ENCODE measurements at places on chromosomes 5 and 9. TPM values are rescaled to one million over a fixed set of nuclear protein-coding genes. Genes with fewer than 3 reads are reported as not detected.
A peak's percentile ranks its signal among the peaks of the same experiment; 100 is the strongest.

GRCh38 chr9:5971740-5972139, 43.7 kb downstream of the RANBP6 start:
- DNase-seq, result no peak

DNA sequence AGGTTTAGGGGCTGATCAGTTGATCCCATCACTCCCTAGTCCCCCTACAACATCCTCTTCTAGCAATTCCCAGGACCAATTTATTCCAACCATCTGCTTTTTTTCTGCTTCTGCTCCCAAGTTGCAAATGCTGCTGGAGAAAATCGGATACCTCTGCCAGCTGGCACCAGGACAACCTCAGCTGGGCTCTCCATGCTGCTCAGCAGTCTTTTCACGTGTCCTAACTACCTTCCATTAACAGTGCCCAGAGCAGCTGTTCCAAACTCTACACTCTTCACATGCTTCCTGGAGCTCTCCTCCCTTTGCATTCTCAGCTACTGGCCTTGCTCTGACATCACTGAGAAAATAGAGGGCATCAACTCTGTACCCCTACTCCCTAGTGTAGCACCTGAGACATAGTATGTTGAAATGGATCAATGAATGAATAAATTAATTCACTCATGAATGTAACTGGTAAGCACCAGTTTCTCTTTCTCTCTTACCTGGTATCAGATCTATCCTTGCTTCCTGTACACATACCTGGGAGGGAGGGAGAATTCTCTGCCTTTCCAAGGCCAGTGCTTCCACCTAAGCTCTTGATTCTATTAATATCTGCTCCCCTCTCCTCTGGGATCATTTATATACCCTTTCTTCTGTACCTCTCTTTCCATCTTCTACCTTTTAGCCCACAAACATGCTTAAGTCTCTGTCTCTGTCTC, 191.0 kb downstream of the RAB3C start:
- DNase-seq, result no peak

Gene DNM1
- polyA plus RNA-seq, result 35.7 TPM

- DNase-seq, result no peak
Observed at GRCh38 chr9:104986096-104986495, 58.1 kb upstream of the ABCA1 start.

DNA sequence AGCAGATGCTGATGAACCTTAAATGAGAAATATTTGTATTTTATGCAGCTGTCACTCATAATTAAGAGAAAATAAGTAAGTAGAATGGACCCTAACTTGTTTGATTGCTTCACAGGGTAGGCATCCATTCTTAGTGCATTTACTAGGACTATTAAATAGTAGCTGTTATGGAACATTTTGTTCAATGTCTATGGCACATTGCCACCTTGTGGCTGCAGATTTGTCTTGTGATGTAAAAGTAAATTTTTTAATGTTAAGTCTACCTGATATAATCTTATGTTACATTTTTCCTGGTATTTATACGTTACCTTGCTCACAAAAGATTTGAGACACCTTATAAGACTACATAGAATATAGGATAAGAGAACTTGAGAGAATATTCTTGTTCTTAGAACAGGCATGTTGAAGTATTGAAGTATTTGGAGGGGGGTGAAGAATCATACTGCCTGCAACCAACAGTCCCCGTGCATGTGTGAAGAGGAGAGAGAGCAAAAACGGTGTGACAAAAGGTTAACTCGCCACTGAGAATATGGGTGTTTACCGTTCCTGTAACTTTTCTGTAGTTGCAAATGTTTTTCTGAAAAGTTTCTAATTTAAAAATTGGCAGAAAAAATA, 161.1 kb downstream of the MAST4 start:
- peak; percentile 50 for DNase-seq

Gene TEX10
- 16.7 TPM for polyA plus RNA-seq

DNA sequence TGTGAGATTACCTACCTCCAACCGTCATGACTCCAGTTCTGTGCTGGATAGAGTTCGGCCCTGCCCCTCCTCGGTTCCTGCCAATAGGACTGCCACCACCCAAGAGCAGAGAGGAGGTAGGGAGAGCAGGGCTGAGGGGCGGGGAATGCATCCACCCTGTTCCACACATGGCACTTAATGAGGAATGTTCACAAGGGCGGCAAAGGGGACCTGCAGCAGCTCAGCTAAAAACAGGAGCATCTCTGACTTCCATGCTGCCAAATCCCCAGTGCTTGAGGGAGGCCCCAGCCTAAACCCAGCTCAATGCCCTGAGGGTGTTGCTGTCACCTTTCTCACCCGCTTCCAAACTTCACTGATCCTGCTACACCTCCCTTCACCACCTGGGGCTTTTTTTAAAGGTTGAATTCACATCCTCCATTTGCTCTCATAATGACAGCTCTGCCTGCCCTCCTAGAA, 7.8 kb upstream of the DELE1 start:
- no peak for DNase-seq

DNA sequence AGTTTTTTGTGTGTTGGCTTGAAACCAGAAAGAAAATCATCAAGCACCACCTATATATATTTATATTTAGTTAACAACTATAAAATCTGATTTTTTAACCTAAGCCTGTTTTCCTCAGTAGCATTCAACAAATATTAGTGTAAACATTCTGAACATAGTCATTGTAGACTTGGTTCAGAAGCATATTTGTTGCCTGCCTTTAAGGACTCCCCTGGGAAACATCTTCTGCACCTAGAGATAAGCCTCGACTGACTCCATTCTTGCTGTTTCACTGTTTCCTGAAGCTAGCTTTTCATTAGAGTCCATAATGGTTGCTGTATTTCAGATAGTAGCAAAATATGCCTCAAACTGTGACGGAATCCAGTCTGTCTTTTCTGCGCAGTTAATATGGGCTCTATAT, 123.5 kb downstream of the TRIO start:
- DNase-seq, result no peak

Gene NINJ1
- 31.7 TPM for polyA plus RNA-seq

Gene FANCC
- 4.5 TPM for polyA plus RNA-seq

Gene ZDHHC11B
- polyA plus RNA-seq, result not detected

GRCh38 chr5:6194261-6194875, 184.0 kb downstream of the MED10 start:
- DNase-seq, result no peak

Gene ADAMTS13
- 12.3 TPM for polyA plus RNA-seq

Gene MSX2
- polyA plus RNA-seq, result 5.1 TPM
